ENCODE measurements at places on chromosomes 1 and 21.

- DNase-seq, result no peak
Measured at GRCh38 chr1:104671684-104672353, 922.1 kb downstream of the AMY1C start.

DNA sequence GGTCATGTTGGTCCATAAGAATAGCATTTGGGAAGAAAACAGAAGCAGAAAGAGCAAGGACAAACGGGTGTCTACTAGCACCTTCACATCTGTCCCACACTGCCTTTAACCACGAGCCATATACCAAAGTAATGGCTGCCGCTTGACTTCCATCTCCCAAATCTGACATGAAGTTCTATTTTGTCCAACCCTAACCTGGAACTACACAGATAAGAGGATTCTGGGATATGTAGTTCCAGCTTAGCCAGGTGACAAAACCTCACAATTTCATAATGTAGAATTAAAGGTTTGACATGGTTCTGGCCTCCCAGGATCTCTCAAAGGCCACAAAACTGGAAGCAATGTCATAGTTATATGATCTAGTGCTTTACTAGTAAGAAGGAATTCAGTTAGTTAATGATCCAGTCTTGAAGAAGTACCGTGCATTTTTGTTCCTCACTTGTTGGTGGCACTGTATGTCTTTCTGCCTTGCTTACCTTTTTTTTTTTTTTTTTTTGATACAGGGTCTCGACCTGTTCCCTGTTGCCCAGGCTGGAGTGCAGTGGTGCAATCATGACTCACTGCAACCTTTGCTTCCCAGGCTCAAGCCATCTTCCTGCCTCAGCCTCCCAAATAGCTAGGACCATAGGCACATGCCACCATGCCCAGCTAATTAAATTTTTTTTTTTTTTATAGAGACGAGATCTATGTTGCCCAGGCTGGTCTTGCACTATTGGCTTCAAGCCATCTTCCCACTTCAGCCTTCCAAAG lies 17.5 kb downstream of the PTGFRN start:
- no peak for DNase-seq

DNA sequence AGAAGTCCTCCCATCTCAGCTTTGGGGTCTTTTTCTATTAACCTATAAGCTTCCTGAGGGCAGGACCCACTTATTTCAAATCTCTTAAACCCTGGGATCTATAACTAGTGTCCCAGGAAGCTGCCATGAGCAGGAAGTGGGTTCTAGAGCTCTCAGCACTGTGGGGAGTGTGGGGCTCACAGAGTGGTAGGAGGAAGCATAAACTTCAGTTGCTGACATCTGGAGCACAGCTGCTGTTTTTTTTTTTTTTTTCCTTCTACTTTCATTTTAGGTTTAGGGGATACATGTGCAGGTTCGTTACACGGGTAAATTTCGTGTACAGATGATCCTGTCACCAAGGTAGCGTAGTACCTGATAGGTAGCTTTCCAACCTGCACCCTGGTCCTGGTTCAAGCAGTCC lies 59.3 kb downstream of the AK4 start:
- DNase-seq, result no peak

- no peak for DNase-seq
Measured at GRCh38 chr1:215728169-215728568, 161.1 kb downstream of the KCTD3 start.

GRCh38 chr1:226816576-226816975 lies 53.8 kb upstream of the PSEN2 start:
- no peak for DNase-seq

GRCh38 chr1:38657207-38657840 lies 202.2 kb downstream of the RRAGC start:
- DNase-seq, result no peak

DNA sequence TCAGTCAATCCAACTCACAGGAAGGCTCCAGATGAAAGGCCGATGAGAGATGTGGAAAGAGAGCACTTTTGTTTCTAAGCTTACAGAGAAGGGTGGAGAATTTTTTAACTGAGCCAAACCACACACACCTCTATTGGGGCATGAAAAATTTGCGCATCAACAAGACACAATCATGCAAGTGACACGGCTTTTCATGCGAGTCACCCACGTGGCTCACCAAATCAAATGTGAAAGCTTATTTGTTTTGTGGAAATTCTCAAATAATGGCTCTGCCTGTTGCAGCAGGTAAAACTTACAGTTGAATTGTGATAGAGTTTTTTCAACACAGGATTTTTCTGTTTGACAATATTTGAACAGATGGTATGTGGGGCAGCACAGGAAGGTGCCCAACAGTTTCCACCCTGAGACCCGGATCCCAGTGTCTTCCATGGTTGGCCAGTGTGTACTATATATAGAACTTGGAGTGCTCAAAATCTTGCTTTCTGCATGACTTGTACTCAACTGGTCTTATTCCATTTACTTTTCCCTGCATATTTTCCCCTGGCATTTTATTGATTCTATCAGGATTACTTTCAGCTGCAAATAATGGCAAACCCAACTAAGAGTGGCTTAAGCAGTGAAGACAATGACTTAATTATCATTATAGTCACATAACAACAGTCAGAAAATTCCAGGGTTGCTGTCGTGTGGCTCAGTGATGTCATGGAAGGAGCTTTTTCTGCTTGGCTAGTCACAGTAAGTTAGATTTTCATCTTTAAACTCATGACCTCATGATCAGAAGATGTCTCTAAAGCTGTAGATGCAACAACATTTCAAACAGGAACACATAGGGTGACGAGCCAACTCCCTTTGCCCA lies 90.6 kb upstream of the SIM2 start:
- no peak for DNase-seq

- DNase-seq, result no peak
Measured at GRCh38 chr1:65983500-65983899, 190.8 kb downstream of the PDE4B start.

- DNase-seq, result no peak
Measured at GRCh38 chr1:236835491-236835890, 40.4 kb downstream of the MTR start.

DNA sequence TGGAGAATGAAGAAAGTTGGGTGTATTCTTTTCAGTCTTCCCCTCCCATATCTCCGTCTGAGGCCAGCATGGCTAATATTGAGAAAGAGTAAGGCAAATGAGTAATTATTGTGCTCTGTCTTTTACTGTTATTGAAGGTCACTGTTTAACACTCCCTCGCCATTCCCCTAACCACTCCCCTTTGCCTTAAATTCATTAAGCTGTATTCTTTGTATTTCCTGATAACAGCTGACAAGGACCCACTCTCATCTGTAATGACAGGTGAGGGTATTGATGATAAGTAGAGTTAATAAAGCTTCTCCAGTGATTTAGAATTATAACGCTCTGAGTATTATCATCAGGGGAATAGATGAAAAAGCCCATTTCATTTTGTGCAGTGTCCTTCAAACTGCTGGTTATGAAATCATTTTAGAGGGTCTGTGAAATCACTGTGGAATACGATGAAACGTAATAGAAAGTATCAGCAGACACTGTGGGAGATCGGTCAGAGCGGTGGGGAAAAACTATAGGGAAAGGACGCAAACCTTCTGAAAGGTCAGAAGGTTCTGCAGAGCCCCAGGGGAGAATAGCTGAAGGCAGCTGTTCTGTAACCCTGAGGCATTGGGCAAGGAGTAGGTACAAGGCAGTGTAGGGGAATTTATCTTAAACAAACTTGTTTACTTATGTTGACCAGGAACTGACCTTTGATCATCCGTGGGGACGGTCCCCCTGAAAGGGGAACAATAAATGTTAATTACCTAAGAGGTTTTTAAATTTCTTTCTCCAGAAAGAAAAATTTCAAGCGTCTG lies 46.3 kb upstream of the CACYBP start:
- DNase-seq, result no peak

GRCh38 chr1:180208264-180208663 lies 21.8 kb upstream of the LHX4 start:
- no peak for DNase-seq

- no peak for DNase-seq
Measured at GRCh38 chr1:176939993-176940392, 224.5 kb downstream of the ASTN1 start.

DNA sequence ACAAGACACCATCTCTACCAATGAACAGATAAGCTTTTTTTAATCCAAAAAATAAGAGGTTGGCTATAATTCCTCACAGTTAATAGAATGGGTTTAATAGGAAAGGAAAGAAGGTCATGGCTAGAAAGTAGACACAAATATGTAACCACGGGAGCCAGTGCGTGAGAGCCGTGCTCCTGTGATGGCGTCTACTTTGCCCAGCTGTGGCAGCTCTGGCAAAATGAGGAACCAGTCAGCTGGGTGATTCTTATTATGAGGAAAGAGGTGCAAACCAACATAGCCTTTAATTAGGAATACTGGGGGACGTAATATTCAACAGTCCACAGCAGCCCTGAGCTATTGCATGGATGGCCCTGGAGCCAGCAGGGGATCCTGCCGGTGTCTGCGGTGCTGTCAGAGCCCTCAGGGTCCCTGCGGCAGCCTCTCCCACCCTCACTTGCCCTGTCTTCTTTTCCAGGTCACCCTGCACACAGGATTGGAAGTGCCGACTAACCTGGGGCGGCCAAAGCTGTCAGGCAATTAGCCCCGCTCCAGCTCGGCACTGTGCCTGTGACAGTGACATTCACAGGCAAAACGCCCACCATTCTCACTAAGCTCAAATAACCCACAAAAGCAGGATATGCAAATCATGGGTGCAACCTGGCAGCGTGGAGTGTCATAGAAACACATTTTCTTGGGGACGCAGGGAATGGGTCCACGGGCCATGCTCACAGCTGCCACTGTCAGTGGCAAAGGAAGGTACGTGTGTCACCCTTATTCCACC lies 25.9 kb upstream of the GNPAT start:
- DNase-seq, result no peak

DNA sequence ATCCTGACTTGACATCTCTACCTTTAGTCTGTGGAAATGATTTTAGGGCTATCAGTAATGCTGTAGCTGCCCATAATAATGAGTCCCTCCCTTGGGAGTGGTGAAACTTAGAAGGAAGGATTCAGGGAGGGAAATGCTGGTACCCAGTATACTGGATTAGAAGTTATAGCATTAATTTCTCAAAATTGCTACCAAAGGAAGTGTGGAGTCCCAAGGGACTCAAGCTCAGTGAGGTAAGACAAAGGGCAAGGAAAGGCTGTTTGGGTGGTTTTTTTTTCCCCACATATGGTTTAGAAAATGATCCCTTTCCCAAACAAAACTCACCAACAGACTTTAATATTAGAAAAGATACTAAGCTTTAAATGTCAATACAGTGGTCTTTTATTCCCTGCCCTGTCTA lies 99.9 kb downstream of the CD247 start:
- DNase-seq, result no peak

DNA sequence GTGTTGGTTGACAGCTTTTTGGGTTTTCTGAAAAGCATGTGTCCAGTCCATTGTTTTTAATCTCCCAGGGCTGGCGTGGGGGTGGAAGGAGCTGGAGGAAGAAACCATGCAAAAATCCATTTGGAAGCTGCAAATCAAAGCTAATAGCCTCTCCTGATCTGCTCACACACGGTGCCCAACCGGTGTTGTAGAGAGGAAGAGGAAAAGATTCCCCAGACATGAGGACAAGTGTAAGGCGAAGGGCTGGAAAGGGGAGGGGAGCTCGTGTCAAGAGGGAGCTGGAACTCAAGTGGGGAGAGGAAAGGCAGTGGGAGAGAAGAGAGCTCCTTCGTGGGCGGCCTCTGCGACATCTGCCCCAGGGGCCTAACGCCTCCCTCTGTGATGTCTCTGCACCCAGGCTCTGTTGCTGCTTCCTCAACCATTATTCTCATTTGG lies 112.3 kb upstream of the IRF2BP2 start:
- DNase-seq, result no peak

- peak; percentile 80 for DNase-seq
Measured at GRCh38 chr1:231040019-231040799, at the start of gene FAM89A. Gene FAM89A (minus strand): TSS chr1:231040254. CDS start chr1:231040211, 43 bp downstream.

DNA sequence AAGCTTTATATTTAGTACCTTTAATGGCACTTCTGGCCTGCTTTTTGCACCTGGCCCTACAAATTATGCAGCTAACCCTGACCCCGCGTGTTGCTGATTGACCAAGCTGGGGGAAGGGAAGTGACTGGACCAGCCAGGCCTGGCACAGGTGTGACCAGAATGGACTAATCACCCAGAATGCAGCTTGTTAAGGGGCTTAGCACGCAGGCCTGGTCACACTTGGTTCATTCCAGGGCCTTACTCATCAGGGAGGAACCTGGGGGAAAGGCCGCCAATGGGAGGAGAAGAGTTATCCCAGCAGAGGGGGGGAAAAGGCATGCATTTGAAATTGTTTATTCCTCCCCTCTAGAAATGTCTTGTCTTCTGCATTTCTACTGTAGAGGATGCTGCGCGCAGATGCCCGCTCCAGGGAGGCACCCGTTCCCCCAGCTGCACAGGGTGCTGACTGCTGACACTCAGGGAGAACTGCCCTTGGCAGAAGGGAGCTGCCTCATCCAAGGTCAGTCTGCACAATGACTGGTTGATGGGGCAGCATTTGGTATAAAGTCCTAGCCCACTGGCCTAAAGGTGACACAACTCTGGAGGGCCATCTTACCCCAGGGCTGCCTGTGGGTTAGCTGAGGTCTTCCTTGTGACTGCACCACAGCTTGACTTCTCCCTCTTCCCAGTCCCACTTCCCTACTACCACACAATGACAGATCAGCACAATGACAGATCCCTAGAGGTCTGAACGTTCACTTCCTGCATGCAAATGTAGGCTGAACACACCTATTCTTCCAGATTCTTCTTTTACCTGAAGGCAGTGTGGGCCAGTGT lies 29.0 kb downstream of the DHCR24 start:
- no peak for DNase-seq

- no peak for DNase-seq
Measured at GRCh38 chr21:15063081-15063813, 1.6 kb downstream of the NRIP1 start.

- DNase-seq, result no peak
Measured at GRCh38 chr1:37094302-37094701, 60.0 kb upstream of the GRIK3 start.

- no peak for DNase-seq
Measured at GRCh38 chr1:111621050-111621449, 1.5 kb downstream of the RAP1A start.

DNA sequence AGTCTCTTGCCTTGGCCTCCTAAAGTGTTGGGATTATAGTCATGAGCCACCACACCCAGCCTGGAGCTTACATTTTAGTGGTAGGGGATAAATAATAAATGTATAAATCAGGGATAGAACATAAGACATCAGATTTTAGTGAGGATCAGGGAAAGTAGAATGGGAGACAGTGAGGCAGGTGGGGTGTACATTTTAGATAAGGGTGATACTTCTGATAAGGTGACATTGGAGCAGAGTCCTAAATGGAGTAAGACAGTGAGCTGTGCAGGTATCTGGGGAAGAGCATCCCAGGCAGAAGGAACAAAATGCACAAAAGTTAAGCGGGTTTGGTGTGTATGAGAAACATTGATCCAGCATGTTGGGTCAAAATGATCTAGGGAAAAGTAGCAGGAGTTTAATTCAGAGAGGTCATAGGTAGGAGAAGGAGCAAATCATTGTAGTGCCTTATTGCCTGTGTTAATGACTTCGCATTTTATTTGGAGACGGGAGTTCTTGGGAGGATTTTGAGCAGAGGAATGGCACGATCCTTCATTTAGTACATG lies 11.1 kb downstream of the EPB41 start:
- DNase-seq, result no peak

GRCh38 chr1:206538901-206539640 lies 31.7 kb downstream of the RASSF5 start:
- no peak for DNase-seq

All from HAP-1 (cell line).